Smooth muscle cell of the pulmonary artery (primary cell): ENCODE measurements at places on chromosomes 2 and 18. TPM values are rescaled to one million over a fixed set of nuclear protein-coding genes. Genes with fewer than 3 reads are reported as not detected.

Gene C2orf66
- 0.20 and 0.59 TPM in 2 replicates for total RNA-seq

Gene BMP10
- total RNA-seq = not detected in 2 replicates

Gene TTC32
- 3.2 and 3.8 TPM in 2 replicates for total RNA-seq

Gene RGPD3
- 0.20 and 0.26 TPM in 2 replicates for total RNA-seq

Gene SERPINB12
- total RNA-seq = not detected in 2 replicates

Gene C1QL2
- not detected in 2 replicates for total RNA-seq

Gene HNRNPA3
- 33.9 and 42.7 TPM in 2 replicates for total RNA-seq

Gene CAPN14
- total RNA-seq = 0.23 and 0.26 TPM in 2 replicates

Gene C2orf15
- 0.13 TPM in 1 of 2 replicates, not detected in the other for total RNA-seq

Gene IL37
- total RNA-seq = not detected in 2 replicates

Gene CBLN2
- 0.07 TPM in 2 replicates for total RNA-seq

Gene UGT1A9
- not detected in 2 replicates for total RNA-seq

Gene L3MBTL4
- 0.13 TPM in 1 of 2 replicates, not detected in the other for total RNA-seq

Gene ACADL
- total RNA-seq = 0.33 and 1.7 TPM in 2 replicates

Gene MGAT4A
- total RNA-seq = 0.33 and 0.86 TPM in 2 replicates

Gene TCF23
- not detected in 2 replicates for total RNA-seq

Gene SEC11C
- 11.4 and 11.6 TPM in 2 replicates for total RNA-seq

Gene SCN2A
- total RNA-seq = 1.8 and 2.7 TPM in 2 replicates

Gene ICOS
- total RNA-seq = 0.07 TPM in 1 of 2 replicates, not detected in the other

Gene SRD5A2
- total RNA-seq = not detected in 2 replicates

Gene POTEI
- total RNA-seq = not detected in 2 replicates

Gene GPR45
- not detected in 2 replicates for total RNA-seq

Gene RAB6C
- not detected in 2 replicates for total RNA-seq

Gene LRRTM4
- 0.07 TPM in 1 of 2 replicates, not detected in the other for total RNA-seq

Gene MC5R
- not detected in 2 replicates for total RNA-seq

Gene ALPG
- not detected in 2 replicates for total RNA-seq

Gene CRACDL
- 0.03 TPM in 1 of 2 replicates, not detected in the other for total RNA-seq

Gene CHRND
- total RNA-seq = not detected in 2 replicates

Gene ZEB2
- 58.5 and 136 TPM in 2 replicates for total RNA-seq

Gene PARD3B
- total RNA-seq = 13.6 and 14.7 TPM in 2 replicates

Gene IL1B
- 2.6 and 11.9 TPM in 2 replicates for total RNA-seq

Gene PPP1R1C
- 0.07 TPM in 1 of 2 replicates, not detected in the other for total RNA-seq
